ENCODE measurements at places on chromosomes 4 and X.

DNA sequence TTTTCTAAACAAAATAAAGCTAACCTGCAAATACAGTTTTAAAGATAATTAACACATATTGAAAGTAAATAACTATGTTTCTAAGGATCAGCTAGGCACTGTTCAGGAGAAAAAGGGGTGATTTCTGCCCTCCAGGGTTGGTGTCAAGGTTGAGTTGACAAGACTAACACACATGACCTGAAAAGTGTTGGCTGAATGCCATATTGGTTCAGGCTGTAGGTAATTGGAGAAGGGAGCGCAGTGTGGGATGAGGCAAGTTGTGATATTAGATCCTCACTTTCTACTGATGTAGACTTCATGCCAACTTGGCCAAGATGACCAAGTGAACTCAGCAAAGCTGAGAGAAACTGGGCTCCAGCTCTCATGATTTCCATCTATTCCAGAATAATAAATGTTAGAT, 42.2 kb downstream of the PPM1K start:
- no peak for DNase-seq

DNA sequence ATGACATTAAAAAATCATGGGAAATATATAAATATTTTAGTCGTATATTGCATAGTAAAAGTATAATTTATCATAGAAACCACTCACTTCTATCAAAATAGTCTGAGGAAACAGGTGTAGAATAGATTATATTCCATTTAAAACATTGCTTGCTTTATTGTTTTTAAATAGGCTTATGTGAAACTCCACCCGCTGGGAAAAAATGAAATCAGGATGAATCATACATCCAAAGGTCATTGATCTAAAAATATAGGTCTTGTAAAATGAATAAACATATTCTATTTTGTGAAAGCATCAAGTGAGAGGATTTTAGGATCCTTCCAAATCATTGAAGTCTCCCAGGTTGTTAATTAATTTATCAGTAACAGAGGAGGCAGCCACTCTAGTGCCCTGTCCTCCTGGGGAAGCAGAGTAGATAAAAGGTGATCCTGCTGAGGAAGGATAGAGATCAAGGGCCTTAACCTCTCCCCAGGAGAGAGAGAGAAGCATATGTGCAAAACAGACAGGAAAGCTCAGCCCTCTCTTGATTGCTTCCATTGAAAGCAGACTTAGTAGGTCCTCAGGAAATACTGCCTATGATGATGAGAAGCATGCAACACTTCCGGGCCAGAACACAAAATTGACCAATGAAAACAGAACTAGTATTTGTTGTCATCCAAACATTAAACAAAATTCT, 96.8 kb upstream of the MAP9 start:
- DNase-seq = no peak

- no peak for DNase-seq
Observed at GRCh38 chrX:39820938-39821708, 276.6 kb downstream of the BCOR start.

- DNase-seq = no peak
Observed at GRCh38 chr4:97103252-97103651, 1040.0 kb downstream of the STPG2 start.
